Naive thymus-derived CD4-positive, alpha-beta T cell (primary cell): ENCODE measurements at places on chromosomes 13 and 19.

GRCh38 chr19:38953677-38954076, 21.9 kb downstream of the FBXO17 start:
- no peak for DNase-seq

GRCh38 chr19:43618921-43619261, 538 bp downstream of the ZNF428 start:
- DNase-seq: no peak

DNA sequence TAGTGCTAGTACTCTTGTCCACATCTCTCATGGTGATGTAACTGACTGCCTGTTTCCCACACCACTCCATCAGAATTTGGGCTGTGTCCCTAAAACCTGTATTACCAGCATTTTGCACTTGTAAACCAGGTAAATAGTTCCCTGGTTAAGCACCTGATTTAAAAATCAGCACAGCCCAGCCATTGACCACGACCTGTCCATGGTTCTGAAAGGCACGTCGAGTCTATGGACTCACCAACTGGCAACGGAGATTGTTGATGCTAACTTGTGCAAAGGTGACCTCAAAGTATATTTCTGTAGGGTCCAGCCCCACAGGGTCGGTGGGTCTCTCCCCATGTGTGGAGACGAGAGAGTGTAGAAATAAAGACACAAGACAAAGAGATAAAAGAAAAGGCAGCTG, 46.7 kb upstream of the ZNF835 start:
- DNase-seq: no peak

DNA sequence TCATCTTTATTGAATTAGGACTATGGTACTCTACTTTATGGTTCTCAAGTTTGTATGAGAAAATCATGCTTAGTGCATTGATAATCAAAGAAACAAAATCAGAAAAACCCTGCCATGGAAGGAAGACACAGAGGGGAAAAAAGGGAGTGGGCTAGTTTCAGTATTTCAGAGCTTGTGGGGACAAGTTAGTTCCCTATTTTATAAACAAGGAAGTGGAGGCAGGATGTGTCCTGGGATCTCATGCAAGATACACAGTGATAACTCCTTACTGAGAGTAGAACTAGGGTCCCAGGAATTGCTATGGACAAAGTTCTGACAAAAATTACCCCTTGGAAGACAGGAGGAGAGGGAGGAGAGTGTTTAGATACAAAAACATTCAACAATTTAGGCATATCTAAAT, 1277.3 kb downstream of the UQCRFS1 start:
- DNase-seq: no peak

DNA sequence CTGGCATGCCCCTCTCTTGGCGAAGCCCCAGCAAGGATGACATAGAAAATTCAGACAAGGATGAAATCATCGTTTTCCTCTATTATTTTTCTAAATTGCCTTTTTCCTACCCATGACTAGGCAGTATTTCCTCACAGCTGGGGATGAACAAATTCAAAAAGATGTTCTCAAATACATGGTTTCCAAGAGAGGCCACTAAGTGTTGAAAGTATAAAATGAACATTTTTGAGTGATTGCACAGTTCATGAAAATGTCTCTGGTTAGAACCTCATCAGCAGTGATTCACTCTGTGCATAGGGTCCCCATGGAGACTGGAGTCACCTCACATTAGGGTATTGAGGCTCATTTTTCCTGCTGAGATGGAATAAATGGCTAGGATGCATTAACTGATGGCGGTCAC, 373.7 kb downstream of the DNAJC15 start:
- DNase-seq: no peak

- no peak for DNase-seq
Observed at GRCh38 chr13:48749144-48749543, 95.4 kb downstream of the CYSLTR2 start.

DNA sequence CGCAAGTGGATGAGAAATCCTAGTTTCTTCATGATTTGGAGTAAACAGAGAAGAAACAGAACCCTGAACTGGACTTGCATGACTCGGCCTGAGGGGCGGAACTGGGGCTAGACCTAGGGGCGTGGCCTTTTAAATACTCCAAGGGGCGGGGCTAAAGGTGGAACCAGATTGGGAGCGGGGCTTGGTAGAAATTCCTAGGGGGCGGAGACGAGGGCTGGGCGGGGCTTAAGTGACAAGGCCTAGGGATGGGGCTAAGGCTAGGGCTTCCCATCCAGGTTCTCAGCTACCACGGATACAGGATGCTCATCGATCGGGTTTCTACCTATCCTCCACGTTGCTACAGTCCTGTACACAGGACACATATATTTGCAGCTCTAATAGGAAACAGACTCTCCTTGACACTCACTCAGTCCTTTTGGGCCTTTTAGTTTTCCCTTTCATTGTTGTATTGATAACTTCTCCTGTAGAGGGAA, 372 bp upstream of the ZNF699 start:
- DNase-seq: no peak

DNA sequence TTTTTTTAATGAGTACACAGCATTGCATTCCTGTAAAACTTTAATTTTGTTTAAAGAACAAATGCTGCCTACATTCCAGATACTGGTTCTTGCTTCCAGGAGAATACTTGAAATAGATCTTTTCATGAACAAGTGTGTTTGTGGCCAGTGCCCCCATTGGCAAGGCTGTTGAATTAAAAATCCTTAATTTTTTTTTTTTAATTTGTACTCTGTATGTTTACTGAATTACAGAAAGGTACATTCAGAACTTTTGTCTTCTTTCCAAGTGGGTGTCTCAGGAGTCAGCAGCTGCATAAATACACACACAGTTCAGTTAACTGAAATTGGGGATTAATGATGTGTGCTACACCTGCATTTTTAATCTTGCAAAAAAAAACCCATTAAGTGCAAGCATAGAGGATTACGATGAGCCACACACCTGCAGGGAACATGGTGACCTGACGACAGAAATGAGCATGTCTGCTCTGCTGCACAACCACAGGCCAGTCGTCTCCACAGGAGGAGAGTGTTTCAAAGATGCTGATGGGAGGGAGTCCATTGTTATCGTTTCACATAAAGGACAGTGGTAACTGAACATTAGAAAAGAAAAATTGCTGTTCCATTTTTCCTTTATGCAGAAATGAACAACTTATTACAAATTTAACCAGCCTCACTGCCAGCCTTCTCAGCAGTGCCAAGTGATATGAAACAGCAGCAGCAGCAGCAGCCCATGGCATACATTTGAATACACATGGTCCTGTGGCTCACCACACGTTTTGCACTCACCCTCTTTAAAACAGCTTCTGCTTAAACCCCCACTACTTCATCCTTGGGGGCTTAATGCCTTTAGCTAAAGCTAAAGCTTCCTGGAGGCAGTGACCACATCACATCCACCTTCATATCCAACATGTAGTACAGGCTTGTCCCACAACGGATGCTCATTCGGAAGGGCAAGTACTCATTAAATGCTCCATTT, 72.3 kb upstream of the RFC3 start:
- DNase-seq: no peak

DNA sequence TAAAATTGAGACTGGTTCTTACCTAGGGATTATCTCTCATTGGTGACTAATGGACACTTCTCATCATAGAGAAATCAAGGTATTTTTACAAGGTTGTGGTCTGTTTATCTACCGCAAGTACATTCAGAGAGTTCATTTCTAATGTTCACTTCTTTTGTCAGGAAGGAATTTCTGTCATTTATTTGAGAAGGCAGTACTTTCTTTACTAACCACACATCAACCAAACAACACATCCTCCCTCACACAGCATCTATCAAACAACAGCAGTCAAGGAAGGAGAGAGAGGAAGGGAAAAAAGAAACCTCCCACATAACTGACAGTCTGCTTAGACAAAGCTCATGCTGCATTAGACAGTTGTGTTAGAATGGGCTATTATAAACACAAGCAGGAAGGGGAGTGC, 182.3 kb upstream of the KLF12 start:
- DNase-seq: peak; percentile 5

DNA sequence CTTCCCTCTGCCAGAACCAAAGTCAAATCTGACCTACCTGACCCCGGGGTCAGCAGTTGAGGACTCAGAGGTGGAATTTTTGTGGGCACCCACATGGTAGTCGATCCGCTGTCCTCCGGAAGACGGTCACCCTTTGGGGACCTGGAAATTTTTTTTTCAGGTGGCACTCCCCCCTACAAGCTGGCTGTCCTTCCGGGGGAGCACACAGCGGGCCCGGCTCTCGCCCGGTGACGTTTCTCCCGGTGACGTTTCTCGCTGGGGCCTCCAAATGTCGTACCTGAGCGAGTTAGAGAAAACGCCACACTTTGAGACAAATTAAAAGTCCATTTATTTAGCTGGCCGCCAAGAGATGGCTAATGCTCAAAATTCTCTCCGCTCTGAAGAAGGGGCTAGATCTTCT, 48.8 kb downstream of the ZFP14 start:
- DNase-seq: no peak

- DNase-seq: no peak
Observed at GRCh38 chr19:36103842-36104552, 6.9 kb upstream of the OVOL3 start.
